ENCODE measurements at places on chromosomes 7 and 10.
A peak's percentile ranks its signal among the peaks of the same experiment; 100 is the strongest.

DNA sequence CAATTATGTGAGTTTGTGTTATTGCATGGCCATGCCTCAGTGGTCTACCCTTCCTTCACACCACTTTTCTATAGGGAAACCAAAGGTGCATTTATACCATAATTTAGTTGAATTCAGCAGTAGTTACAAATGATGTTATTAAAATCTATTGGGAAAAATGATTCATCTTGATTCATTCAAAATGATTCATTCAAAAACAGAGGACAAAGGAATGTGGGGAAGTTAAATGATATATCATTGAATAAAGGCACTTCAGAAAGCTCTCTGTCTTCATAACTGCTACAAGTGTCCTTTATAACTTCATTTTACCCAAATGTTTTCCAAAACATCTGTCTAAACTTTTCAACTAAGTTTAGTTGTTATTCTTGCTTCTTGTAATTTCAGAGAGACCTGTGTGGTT is 722.9 kb downstream of the GRM8 start:
- no peak for DNase-seq
- no peak overlapping the region for H3K27ac ChIP-seq
- no peaks in the 10 kb centered on the region for H3K36me3 ChIP-seq
- no peaks in the 10 kb centered on the region for H3K27me3 ChIP-seq
- H3K4me1 ChIP-seq = no peaks in the 10 kb centered on the region

GRCh38 chr10:28906415-28906814 is 229.1 kb downstream of the BAMBI start:
- no peak overlapping the region for H3K27ac ChIP-seq
- no peaks in the 10 kb centered on the region for H3K36me3 ChIP-seq
- no peak for DNase-seq

DNA sequence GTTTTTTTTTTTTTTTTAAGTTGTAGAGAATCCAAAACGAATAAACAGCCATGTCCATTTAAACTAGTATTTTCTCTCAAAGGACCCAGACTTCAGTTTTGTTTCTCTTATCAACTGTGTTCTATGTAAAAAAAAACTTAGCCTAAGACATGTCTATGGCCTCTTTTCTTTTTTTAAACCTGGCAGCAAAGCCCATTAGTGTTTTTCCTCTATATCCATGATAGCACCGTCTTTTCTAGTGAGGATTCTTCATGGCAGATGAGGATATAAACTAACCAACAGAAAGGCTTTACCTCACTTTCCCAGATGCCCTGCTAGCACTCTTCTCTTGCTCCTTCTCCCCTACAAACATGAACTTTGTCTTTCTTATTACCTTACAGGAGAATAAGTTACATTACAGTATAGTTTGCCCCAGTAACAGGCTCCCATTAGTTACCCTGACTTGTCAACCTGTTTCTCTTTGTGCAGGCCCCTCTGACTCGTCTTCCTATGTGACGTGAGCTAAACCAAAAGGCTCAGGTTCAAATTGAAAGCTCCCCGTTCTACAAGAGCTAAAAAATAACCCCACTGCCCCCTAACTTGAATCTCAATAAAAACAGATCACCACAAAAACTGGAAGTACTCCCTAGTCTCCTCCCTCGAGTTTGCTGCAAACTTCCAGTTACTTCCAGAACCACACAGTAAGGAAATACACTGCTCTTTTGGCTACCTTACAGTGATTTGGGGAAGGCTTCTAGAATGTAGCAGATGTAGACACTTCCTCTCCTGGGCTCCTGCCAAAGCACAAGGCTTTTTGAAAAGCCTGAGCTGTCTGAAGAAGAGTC is 20.1 kb downstream of the P4HA1 start:
- no peak overlapping the region for H3K27ac ChIP-seq
- H3K36me3 ChIP-seq = peaks cover 20% of the 10 kb centered on the region
- H3K27me3 ChIP-seq = no peaks in the 10 kb centered on the region
- DNase-seq = no peak

DNA sequence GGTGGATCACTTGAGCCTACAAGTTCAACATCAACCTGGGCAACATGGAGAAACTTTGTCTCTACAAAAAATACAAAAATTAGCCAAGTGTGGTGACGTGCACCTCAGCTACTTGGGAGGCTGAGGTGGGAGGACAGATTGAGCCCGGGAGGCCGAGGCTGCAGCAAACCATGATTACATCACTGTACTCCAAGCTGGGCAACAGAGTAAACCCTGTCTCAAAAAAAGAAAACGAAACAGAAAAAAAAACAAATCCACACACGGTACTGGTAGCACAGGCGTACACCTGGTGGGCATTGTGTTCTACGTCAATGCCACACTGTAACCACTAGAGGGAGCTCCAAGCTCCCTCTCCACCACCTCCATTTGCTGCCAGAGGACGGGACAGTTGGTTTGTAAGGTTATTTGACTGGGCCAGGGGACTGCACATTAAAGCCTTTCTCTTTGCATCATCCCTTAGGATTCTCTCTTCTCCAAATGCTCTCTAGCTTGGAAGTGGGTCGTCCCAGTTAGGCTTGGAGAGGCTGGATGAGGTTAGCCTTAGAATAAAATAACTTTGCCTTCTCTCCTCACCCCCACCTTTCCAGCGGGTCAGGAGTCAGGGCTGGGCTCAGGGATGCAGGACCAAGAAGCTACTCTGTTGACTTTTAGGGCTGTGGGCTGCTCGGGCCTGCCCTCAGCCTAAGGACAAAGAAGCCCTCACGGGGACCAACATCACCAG is 130.8 kb downstream of the SORBS1 start:
- no peak overlapping the region for H3K27ac ChIP-seq
- H3K36me3 ChIP-seq = no peaks in the 10 kb centered on the region
- H3K27me3 ChIP-seq = no peaks in the 10 kb centered on the region
- no peak overlapping the region for H3K4me3 ChIP-seq
- peak; percentile 74 for DNase-seq

DNA sequence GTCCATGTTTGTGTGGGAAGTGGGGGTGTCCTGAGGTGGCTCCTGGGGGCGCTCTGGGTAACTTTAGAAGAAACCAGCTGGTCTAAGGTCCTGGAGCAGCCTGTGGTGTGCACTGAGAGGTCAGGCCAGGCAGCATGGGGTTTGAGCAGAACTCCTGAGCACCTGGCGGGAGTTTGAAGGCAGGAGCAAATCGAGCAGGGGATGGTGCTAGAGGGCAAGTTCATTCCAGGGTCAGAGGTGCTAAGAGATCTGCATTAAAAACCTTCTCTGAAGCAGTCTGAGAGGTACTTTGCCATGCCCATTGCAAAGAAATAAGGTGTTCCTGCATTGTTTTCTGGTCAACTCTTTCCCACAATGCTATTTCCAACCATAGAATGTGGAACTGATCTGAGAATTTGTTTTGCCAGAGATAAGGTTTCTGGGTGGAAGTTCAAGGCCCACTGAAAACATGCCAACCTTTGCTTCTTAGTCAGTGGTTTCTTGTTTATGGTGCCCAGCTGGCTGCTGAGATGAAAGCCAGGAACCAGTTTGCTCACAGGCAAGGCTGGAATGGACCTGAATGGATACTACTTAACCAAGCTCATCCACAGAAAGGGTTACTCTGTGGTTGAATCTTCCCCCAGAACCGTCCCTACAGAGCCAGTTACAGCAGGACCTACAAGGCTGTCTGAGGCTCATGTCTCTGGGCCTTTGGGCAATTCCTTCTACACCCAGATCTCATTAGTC is 136.3 kb upstream of the TMEM72 start:
- no peak overlapping the region for H3K4me3 ChIP-seq
- no peaks in the 10 kb centered on the region for H3K36me3 ChIP-seq
- H3K4me1 ChIP-seq = no peaks in the 10 kb centered on the region

- no peak for DNase-seq
- H3K27me3 ChIP-seq = no peaks in the 10 kb centered on the region
- H3K4me1 ChIP-seq = no peaks in the 10 kb centered on the region
- peaks cover 72% of the 10 kb centered on the region for H3K36me3 ChIP-seq
- H3K27ac ChIP-seq = no peak overlapping the region
Observed at GRCh38 chr7:70770154-70770553, 361.8 kb upstream of the GALNT17 start.

GRCh38 chr10:55750458-55750857 is 610.6 kb downstream of the ZWINT start:
- H3K27ac ChIP-seq = no peak overlapping the region
- H3K27me3 ChIP-seq = no peaks in the 10 kb centered on the region
- no peak for DNase-seq
- H3K4me1 ChIP-seq = no peaks in the 10 kb centered on the region

- no peak overlapping the region for H3K27ac ChIP-seq
- peaks cover 7% of the 10 kb centered on the region for H3K4me1 ChIP-seq
- no peak overlapping the region for H3K4me3 ChIP-seq
- no peaks in the 10 kb centered on the region for H3K36me3 ChIP-seq
- H3K27me3 ChIP-seq = peaks cover 7% of the 10 kb centered on the region
Observed at GRCh38 chr10:129275886-129276285, 191.2 kb upstream of the MGMT start.

GRCh38 chr7:48398191-48398590 is 226.9 kb downstream of the ABCA13 start:
- no peaks in the 10 kb centered on the region for H3K27me3 ChIP-seq
- H3K4me1 ChIP-seq = no peaks in the 10 kb centered on the region
- no peak overlapping the region for H3K4me3 ChIP-seq
- no peak for DNase-seq

DNA sequence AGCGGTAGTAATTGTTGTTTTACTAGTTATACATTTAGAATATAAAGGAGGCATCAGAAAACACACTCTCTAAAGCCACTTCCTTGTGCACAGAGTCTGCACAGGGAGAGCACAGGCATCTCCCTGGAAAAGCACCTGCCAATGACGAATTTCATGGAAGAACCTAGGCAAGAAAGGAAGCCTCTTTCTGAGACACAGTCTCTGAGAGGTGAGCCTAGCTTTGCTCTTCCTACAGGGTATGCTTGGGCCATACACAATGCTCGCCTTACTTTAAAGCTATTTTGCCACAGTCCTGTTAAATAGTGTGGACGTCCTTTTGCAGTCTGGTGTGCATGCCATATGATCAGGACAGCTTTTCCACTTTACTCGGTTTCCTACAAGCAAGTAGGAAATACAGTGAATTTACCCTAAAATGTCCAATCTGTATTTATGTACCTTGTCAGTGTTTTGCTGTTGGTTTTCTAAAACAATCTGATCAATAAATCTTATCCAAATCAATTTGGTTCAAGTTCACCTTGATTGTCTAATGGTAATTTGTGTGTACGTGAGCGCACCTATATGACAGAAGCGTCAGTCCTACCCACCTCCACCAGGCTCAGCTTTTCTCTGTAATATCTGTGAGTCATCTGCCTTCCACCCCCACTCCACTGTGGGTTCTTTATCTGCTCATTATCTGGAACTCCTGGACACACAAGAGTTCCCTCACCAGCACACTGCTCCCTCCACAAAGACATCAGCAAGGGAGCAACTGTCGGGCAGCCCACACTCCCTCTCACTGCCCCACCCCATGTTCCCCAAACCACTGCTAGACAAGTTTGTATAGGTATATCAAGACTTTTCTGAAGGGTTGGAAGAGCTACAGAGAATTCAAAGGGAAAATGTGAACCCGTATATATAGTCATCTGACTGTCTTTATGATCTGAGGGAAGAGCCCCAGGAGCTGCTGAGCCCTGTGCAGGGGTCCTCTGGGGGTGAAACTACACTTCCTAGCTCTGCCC is 65.2 kb downstream of the KLHDC10 start:
- DNase-seq = no peak
- H3K4me3 ChIP-seq = no peak overlapping the region
- H3K4me1 ChIP-seq = no peaks in the 10 kb centered on the region

DNA sequence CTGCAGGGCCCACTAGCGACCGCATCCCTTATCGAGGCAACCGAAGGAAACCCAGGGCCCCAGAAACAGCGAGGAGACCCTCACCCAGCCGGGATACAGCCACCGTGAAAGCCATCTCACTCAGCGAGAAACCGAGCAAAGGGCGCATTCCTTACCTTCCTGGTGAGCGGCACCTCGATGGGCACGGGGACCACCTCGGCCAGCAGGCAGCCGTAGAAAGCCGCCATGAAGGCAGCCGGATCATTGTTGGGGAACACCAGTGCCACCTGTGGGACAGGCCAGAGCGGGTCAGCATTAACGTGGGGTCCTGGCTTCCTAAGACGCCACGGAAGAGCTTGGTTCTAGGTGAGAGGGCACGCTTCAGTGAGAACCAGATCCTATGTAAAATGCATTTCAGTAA is 263.7 kb downstream of the ZMYND11 start:
- H3K27me3 ChIP-seq = no peaks in the 10 kb centered on the region
- H3K27ac ChIP-seq = no peak overlapping the region
- no peak overlapping the region for H3K4me3 ChIP-seq
- H3K36me3 ChIP-seq = no peaks in the 10 kb centered on the region

DNA sequence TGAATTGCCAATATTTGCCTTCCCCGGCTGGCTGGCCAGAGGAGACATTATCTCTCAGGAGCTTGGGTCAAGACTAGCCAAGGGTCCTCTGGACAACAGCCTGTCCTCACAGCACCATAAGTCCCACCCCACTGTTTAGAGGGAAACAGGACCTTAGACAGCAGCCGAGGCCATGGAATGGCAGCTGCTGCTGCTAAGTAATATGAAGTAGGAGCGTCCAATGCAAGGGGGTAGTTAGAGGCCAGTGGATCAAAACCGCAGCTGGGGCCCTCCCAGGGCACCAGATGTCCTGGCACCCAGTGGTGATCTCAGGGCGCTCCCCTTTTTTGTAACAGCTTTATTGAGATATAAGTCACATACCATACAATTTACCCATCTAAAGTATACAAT is 12.9 kb upstream of the KCP start:
- no peaks in the 10 kb centered on the region for H3K4me1 ChIP-seq
- H3K36me3 ChIP-seq = no peaks in the 10 kb centered on the region
- DNase-seq = no peak

DNA sequence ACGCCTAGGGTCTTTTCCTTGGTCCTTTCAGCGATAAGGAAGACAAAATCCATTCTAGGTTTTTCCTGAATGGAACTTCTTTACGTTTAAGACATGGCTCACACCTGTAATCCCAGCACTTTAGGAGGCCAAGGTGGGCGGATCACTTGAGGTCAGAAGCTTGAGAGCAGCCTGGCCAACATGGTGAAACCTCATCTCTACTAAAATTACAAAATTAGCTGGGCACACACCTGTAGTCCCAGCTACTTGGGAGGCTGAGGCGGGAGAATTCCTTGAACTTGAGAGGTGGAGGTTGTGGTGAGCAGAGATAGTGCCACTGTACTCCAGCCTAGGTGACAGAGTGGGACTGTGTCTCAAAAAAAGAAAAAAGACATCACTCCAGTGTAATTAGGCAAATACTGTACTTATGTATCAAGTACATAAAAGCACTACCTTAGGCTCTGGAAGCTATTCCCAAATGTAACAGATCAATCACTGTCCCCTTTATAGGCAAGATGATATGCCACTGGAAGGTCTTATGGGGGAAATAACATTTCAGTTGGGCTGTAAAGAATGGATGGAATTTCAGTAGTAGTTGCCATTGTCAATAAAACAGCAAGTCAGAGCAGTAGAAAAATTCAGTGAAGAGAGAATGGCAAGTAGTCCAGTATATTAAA is 5.7 kb downstream of the STK17A start:
- no peaks in the 10 kb centered on the region for H3K27me3 ChIP-seq
- H3K36me3 ChIP-seq = peaks cover 10% of the 10 kb centered on the region
- no peak overlapping the region for H3K4me3 ChIP-seq
- H3K27ac ChIP-seq = peak overlapping the region; percentile 99
- DNase-seq = peak; percentile 15
- H3K4me1 ChIP-seq = peaks cover 30% of the 10 kb centered on the region

GRCh38 chr10:121772884-121773283 is 154.9 kb downstream of the ATE1 start:
- no peaks in the 10 kb centered on the region for H3K27me3 ChIP-seq
- H3K36me3 ChIP-seq = no peaks in the 10 kb centered on the region
- no peak overlapping the region for H3K27ac ChIP-seq
- no peak overlapping the region for H3K4me3 ChIP-seq
- DNase-seq = no peak
- no peaks in the 10 kb centered on the region for H3K4me1 ChIP-seq
